ENCODE measurements at places on chromosomes 12 and 14.

GRCh38 chr14:90760591-90761316 lies 55.5 kb downstream of the TTC7B start:
- no peak for DNase-seq

GRCh38 chr12:132160016-132160415 lies 15.8 kb downstream of the NOC4L start:
- no peak for DNase-seq

DNA sequence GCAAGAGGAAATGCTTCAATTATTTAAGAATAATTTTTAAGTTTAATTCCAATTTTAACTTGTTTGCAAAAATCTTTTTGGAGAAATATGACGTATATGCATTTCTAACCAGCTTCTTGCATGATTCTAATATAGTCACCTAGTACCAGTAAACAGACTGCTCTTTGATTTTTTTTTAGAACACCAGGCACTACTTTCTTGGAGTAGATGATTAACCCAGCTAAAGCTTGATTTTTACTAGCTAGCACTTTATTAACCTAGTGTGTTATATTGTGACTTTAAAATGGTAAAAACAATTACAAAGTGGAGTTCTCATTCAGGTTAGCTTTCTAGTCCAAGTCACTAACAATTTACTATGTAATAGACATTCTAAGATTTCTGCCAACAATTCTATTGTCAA lies 32.6 kb upstream of the FGD4 start:
- DNase-seq = no peak

GRCh38 chr12:153080-153746 lies 60.7 kb downstream of the SLC6A12 start:
- DNase-seq = peak; percentile 65

GRCh38 chr14:100047600-100047999 lies 17.6 kb upstream of the EVL start:
- no peak for DNase-seq

- DNase-seq = no peak
Observed at GRCh38 chr12:105331805-105332251, 1.3 kb downstream of the C12orf75 start.

GRCh38 chr12:8052679-8053078 lies 13.5 kb downstream of the C3AR1 start:
- DNase-seq = no peak

DNA sequence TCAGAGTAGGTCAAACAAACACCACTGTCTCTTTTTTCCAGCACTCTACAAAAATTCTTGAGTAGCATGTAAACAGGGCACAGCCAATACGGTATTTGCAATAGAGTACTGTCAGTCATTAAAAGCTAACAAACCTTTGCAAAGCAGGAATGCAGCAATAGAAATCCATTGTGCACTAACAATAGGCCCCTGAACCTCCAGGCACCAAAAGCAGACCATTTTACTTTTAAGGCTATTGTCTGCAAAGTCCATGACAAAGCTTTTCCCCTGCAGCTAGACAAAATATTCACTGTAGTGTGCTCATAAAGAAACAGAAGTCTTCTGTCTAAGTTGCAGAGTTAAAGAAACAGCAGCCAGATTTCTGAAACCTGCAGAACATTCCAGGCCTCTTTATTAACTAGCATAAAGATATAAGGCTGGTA lies 191.9 kb downstream of the SOX5 start:
- peak; percentile 71 for DNase-seq

DNA sequence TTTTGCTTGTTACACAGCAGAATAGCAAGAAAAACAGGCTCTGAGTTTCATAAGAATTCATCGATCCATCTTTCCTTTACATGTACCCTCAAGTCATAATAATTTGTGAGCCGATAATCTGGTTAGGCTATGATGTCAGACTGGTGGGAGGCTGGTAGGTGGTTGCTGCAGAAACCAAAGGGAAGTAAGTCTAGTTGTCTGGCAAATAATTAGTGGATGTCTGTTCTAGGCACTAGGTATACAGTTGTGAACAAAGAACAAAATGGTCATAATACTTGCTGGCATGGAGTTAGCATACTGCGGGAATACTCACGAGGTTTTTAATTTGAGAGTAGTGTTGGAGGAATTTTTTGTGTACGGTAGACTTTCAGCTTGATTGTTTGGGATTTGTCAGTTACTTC lies 8.8 kb downstream of the SUSD6 start:
- DNase-seq = no peak

- DNase-seq = peak; percentile 71
Observed at GRCh38 chr14:99605299-99605961, 1.4 kb upstream of the CCDC85C start.

DNA sequence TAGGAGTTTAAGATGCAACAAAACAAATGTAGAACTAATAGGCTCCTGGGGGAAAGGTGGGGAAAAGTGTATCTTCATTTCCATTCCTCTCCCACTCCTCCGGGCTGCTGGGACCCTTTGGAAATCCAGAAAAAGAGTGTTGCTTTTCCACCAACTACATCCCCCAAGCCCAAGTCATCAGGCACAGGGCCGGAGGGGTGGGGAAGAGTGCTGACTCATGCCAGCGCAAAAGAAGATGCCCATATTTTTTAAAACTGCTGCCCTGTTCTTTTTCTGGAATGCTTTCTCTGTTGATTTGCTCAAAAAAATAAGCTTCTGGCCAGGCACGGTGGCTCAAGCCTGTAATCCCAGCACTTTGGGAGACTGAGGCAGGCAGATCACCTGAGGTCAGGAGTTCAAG lies 70.9 kb downstream of the TBK1 start:
- DNase-seq = no peak

- no peak for DNase-seq
Observed at GRCh38 chr12:6469609-6470374, 685 bp downstream of the VAMP1 start.

DNA sequence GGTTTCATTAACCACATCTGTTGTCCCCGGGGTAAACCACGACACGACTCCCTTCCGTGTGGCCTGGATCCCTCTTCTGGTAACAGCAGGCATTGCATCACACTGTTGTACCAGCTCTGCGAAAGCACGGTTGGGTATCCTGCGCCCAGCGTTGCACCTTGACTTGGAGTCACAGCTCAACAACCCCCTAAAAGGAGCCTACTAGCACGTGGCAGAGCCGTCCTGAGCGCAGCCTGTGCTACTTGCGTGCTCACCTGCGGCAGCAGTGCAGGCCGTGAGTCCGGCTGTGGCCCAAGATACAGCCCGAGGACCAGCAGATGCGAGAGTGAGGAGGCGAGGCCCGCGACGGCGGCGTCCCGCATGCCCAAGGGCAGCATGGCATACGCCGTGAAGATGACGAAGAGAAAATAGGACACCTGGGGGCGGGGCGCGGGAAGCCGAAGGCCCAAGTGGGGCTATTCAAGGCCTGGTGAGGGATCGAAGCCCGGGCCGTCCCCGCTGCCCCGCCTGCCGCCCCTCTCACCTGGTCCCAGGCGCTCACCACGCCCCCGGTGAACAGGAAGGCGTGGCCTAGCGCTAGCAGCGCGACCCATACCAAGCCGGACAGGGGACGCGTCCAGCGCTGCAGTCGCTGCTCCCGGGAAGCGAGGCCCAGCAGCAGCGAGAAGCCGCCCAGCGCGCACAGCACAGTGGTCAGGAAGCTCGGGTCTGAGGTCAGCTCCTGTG lies 2.4 kb downstream of the ADCY4 start:
- DNase-seq = peak; percentile 69

- no peak for DNase-seq
Observed at GRCh38 chr14:101098641-101099040, 195.1 kb upstream of the RTL1 start.

DNA sequence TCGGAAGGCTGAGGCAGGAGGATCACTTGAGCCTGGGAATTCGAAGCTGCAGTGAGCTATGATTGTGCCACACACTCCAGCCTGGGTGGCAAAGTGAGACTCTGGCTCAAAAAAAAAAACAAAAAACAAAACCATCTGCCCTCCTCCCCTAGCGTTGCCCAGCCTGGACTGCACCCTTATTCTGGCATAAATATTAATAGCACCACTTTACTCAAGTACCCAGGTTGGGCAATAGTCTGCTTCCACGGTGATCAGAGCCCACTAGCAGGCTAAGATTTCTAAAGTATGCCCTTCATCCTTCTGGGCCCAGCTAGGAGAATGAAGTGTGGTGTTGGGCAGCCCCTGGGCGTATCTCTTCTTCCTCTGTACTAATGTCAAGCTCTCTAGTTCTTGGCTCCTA lies 33.3 kb downstream of the KCTD10 start:
- no peak for DNase-seq

- no peak for DNase-seq
Observed at GRCh38 chr14:51298895-51299294, 58.8 kb downstream of the TMX1 start.

DNA sequence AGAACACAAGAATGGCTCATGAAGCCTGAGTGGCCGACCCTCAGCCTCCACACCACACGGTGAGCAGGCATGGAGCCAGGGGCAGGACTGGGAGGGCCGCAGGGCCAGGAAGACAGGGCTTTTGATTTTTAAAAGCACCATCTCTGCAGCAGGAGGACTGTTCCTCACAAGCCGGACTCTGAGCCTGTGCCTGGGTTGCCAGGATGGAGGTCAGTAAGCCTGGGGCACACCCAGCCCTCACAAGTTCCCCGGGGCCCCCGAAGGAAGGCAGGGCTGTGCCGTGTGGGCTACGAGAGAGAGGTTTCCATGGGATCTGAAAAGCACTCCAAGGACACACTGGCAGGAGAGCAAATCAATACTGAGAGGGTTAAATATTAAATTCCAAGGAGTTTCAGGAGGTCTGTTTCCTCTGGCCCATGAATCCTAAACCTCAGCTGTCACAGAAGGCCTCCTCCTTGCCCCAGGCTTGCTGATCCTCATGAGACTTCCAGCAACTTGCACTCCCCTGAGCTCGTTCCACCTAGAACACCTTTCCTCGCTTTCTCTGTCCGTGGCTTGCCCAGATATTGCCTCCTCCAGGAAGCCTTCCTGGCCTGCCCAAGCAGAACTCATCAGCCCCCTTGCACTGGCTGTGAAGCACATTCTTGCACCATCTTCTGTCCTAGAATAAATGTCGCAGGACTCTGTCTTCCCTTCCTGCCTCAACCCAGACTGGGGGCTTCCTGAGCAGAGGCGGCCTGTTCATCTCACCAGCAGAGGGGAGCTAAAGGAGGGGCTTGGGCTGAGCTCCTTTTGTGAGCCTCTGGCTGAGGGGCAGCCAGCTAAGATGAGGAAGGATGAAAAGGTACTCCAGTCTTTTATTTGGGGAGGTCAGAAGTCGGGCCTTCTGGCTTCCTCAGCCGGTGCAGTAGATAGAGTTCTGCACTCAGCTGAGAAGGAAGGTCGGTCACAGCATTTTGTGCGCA lies 64.6 kb downstream of the CCDC88C start:
- DNase-seq = no peak

DNA sequence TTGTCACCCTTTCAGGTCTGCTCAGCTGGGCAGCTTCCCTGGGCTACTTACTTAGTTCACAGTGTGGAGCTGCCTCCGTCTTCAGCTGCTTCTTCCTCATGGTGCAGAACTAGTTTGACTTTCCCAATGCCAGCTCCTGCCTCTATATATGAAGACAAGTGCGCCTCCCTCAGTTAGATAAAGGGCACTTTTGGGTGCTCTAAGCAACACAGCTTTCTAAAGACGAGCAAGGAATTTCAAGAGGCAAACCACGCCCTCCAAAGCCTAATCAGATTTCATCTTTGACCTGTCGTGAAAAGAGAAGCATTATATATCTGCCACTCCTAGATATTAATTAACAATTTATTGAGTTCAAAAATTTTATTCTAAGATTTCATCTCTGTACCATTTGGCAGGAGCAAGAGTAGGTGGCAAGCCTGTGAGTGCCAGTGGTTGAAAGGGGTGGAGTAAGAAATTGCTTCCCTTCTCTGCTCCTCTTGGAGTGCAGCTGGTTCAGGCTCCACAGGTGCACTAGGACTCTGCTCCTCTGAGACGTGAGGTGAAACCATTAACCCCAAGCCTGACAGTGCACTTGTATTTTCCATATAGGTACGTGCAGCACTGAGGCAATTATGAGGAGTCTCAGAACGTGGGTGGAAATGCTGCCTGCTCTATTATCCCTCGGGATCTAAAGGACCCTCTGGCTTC lies 2.1 kb upstream of the SLC11A2 start:
- peak; percentile 43 for DNase-seq

GRCh38 chr12:63752283-63752682 lies 27.4 kb upstream of the RXYLT1 start:
- DNase-seq = no peak

DNA sequence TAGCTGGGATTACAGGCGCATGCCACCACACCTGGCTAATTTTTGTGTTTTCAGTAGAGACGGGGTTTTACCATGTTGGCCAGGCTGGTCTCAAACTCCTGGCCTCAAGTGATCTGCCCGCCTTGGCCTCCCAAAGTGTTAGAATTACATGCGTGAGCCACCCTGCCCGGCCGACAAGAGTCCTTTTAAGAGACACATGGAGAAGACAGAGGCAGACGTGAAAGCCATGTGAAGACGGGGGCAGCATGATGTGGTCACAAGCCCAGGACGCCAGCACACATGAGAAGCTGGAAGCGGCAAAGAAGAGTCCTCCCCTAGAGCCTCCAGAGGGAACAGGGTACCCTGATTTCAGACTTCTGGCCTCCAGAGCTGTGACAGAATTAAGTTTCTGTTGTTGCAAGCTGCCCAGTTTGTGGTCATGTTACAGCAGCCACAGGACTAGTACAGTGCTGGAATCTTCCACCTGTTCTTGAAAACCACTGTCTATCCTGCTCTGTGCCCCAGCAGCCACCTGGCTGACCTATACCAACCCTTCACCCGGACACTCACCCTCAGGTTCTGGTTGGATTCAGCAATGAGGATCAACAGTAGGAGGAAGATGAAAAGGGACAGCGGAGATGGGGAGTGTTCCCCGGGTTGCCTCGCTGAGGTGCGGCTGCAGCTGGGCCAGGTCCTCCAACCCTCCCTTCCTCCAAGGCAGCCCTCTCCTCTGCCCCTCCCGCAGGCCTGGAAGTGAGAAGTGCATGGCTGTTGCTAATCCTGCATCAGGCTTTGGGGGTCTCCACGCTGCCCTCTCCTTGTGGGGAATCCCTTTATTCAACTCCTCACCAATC lies 16.9 kb downstream of the VPS37B start:
- DNase-seq = no peak

DNA sequence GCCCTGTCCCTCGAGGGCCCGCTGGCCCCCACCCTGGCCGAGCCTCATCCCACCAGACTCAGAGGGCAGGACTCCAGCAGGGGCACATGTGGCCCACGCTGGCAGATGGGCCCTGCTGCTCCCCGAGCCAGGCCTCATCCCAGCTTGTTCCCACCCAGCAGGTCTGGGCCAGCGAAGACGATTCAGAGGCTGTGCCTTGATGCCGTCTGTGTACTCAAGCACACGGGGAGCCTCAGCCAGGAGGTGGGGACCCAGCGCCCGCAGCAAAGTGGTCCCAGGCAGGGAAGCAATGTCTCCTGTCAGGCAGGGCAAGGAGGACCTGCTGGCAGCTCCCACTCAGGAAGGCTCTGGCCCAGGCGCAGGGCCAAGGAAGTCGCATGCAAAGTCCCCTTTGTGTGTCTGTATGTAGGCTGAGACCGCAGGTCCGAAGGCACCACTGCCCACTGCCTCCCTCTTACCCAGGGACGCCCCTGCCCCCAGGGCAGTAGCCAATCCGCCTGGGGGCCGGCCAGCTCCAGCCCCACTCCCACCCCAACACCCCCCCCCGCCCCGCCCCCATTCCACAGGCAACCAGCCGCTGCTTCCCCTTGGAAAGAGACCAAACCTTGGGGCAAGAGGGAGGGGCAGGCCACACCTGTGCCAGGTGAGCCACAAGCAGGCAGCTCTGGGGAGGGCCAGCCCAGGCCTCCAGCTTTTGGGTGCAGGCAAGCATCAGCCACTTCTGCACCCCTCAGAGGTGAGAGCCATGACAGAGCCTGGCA lies 9.4 kb downstream of the DEGS2 start:
- no peak for DNase-seq
